Kidney epithelial cell (primary cell): ENCODE measurements at places on chromosomes 16 and 17.

- no peak for DNase-seq
Measured at GRCh38 chr17:66462010-66462409, 159.6 kb downstream of the PRKCA start.

DNA sequence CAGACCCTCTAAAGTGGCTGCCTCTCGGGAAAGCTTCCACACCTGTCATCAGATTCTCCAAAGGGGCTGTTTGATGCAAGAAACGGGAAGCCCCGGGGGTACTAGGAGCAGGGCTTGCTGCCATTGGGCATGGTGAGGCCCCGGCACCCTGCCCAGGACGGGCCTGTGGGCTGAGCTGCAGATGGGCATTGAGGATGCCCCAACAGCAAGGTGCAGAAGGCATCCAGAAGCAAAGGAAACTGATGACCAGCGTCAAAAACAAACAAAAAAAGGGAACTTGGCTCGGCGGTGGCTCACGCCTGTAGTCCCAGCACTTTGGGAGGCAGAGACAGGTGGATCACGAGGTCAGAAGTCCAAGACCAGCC lies 1.5 kb upstream of the LIMD2 start:
- DNase-seq, result no peak

DNA sequence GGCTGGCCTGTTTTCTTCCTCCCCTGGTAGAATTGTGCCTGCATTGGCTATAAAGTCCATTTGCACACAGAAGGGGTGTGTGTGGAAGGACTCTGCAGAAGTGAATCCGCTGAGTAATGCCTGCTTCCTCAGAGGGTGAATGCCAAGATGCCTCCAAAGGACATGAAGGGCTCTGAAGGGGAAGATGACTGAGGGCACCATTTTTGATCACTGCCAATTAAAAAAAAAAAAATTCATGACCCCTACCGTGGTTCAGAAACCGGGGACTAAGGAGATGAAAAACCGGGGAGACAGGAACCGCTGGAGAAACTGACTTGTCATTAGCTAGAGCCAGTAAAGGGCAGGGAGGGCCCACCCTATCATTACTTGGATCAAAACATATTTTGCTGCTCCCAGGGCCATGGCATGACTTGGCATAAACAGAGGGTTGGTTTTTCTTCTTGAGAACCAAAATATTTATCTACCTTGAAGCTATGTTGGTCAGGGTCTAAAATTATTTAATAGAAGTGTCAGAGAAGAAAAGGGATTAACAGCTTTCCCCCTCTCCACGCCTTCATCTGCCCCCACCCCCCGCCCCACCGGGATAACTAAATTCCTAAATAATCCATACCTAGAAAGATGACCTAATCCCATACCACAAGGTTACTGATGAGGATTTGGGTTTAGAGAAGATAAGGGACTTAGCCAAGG lies 3.6 kb upstream of the USP7 start:
- no peak for DNase-seq

DNA sequence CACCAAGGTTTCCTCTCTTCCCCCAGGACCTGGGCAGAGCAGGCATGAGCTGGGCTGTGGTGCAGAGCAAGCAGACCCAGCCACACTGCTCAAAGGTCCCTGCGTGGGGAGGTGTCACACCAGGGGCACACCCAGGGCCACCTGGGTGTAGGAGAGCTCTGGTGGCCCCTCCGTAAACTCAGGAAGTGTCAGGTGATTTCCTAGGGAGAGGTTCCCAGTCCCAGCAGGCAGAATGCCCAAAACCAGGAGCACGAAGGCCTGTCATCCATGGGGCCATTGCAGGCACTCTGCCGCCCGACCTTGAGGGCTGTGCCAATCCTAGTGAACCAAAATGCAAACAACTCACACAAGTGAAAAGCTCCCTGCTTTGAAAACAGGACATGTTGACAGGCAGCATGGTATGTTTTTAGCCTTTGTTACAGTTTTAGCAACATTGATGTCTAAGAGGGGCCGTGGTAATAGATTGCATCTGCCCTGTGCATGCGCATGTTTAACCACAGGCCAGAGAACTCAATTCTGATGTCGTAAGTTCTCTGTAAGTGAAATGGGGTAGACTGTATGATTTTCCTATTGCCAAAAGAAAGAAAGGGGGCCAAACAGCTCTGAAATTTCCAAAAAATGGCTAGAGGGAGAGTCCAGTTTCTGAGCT lies 21.3 kb downstream of the CIBAR2 start:
- no peak for DNase-seq

DNA sequence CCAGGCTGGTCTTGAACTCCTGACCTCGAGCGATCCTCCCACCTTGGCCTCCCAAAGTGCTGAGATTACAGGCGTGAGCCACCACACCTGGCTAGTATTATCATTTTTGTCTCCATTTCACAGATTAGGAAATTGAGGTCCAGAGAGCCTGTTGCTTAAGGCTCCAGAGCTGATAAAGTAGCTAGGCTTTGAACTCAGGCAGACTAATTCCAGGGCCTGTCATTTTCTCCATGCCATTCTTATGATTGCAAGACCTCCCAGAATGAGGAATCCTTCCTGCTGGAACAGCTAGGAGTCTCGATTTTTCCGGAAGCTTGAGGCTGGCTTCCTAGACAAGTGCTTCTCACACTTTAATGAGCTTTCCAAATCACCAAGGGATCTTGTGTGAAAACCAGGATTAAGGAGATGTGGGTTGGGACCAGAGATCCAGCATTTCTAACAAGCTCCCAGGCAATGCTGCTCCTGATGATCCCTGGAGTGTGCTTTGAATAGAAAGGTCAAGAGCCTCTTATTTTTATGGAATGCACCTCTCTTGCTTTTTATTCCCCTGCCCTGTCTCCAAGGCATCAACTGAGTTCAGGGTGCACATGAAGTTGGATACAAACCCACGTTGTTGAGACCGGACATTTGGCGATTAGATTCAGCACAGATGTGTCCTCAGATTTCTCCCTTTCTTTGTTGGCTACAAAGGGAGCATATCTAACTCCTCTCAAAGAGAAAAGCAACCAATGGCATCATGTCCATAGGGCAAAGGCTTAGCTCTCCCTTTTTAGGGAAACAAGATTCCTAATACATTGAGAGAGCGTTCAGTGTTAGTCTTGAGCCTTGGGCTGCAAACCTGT lies 40.3 kb upstream of the FAM20A start:
- no peak for DNase-seq

DNA sequence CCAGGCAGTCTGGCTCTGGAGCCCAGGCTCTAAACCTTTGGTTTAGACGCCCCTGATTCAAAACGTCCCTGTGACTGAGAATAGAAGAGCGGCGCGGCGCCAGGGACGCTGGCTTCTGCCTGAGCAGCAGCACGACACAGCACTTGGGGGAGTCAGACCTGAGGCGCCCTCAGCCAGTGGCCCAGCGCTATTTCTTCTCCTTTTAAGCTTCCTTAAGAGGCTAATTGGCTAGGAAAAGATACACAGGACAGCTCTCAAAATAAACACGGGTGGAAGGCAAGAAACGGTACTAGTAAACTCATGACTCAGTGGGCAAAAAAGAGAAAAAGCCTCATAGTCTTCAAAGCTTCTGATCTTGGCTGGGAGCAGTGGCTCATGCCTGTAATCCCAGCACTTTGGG lies 34.9 kb downstream of the GTF3C1 start:
- no peak for DNase-seq

- DNase-seq, result peak; percentile 81
Measured at GRCh38 chr17:43024407-43025289, at the start of gene RND2. Gene RND2, plus strand, starts transcription at chr17:43025231. Its CDS starts 117 bp downstream, at chr17:43025348.

DNA sequence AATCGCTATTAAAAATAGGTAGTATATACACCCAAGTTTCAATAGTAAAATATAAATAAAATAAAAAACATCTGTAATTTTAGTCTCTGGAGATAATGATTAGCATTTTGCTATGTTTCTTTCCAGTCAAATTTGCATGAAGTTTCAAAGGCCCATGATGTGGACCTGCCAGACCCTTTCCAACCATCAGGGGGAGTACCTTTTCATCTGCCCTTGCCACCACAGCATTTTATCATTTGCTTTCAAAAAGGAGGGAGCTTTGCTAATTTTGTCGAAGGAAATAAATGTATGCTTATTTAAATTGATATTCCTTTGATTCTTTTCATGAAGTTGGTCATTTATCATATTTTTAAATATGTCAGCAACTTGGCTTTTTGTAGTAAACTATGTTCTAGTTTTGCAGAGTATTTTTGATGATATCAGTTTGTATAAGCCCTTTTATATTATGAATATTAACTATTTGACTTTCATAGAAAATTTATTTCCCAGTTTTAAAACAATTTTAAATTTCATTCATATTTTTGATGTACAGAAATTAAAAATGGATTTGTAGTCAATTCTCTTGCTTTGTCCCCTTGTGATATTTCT lies 115.2 kb upstream of the NETO2 start:
- DNase-seq, result no peak

GRCh38 chr17:59341922-59342321 lies 10.5 kb downstream of the YPEL2 start:
- DNase-seq, result no peak

DNA sequence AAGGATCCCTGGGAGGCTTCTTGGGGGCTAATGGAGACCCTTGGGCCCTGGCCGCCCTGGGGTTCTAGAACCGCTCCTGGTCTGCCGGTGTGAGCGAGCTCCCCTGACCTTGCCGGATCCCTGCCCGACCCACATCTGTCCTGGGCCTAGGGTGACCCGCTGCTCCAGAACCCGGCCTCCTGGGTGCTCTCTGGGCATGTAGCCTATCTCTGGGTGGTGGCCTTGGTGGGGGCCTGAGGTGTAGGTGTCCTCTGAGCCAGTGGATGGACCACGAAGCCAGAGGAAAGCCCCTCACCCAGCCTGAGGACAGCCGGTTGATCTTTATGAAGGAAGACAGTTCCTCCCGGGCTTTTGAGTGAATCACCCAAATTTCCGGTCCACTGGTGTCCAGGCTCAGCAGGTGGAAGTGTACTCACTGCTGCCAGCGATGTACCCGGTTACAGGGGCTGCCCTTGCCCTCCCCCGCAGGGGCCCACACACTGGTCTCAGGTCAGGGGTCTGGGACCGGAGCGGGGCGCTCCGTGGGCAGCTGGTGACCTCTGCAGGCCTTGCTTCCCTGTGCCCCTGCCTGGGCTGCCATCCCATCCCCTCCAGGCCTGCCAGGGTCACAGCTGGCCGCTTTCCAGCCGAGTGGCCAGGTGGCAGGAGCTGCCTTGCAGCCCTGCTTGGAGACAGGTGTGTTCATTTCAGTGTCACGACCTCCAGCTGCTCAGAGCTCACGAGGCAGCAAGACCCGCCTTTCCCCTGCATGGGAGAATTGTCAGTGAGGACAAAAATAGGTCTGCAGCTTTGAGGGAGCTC lies 10.5 kb upstream of the GSE1 start:
- no peak for DNase-seq

DNA sequence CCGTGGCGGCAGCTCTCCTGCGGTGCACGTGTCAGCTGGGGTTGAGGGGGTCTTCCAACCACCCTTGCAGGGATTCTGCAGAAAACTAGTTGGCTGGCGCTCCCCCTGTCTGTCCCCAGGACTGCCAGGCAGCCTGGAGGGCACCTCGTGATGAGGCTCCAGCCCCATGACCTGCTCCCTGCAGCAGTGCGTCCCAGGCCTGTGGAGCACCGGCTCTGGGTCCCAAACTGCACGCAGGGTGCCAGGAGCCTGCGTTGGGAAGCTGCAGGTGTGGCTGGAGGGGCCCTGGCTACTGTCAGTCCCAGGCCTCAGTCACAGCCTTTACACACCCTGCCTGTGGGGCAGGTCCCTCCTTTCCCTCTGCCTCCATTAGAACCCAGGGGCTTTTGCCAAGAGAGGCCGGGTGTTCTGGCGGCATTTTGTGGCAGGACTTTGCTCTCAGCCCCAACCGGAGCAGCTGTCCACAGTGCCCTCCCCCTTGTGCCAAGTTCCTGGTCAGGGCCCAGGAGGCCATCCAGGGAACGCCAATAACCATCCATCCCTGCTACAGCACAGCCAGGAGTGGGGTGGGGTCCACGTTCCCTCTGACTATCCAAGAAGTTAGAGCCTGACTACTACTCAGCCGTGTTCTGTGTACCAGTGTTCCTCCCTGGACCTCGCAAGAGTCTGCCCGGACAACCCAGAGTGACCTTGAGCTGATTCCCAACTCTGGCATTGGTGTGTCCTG lies 9.2 kb downstream of the CHMP6 start:
- DNase-seq, result no peak

DNA sequence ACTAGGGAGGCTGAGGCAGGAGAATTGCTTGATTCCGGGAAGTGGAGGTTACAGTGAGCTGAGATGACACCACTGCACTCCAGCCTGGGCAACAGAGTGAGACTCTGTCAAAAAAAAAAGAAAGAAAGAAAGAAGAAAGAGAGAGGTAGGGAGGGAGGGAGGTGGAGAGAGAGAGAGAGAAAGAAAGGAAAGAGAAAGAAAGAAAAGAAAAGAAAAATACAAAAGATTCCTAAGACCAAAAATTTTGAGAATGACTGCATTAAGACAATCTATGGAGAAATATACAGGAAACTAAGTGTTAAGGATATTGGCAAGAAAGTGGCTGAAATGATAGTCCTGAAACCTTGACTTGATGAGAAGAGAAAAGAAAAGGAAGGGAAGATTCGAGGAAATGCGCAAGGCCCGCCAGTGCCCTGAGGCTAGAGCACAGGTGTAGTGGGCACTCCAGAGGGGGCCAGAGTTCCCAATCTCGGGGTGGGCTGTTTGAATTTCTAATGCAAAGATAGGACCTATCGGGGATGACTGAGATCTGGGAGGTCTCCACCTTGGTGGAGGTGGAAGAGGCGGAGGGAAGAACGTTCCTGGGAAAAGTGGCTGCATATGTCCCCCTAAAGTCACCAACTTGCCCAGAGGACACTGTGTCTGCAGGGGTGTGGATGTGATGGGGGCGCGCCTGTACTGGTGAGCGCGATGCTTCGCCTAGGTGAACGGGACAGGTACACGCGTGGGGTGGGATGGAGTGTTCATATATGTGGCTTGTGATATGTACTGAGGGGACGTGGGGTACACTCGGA lies 654 bp upstream of the SCNN1B start:
- no peak for DNase-seq

GRCh38 chr16:55273959-55274358 lies 50.0 kb upstream of the IRX6 start:
- no peak for DNase-seq

- DNase-seq, result no peak
Measured at GRCh38 chr16:12010388-12011251, 34.1 kb downstream of the SNX29 start.

DNA sequence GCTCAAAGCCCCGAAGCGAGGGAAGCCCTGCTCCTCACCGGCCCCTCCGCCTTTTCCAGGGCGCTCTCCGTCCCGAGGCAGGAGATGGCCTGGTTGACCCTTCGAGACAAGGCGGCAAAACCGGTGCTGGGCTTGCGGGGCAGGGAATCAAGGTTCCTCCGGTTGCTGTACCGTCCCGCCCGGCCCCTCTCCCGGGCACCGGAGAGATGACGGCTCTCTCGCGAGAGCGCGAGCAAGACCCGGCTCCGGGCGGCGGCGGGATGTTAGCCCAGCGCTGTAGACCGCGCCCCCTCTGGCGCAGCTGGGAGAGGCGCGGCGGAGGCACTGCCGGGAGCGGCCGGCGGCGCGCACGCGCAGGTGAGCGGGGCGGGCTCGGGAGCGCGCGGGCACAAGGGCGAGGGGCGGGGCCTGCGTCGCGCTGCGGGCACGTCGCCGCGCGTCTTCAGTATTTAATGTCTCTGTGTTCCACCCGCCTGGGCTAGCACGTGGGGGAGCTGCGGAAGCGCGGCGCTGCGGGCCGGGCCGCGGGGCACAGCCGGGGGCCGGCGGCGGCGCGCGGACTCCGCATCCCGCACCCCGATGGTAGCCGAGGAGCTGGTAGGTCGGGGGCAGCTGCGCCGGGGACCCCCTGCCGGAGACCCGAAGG lies at the start of gene AKAP1:
TSS of gene AKAP1 (plus strand) at position 445 of the 646 bp plus-strand sequence. CDS start 20,219 bp downstream, outside the sequence.
- peak; percentile 63 for DNase-seq

GRCh38 chr16:2157480-2158261 lies 2.1 kb downstream of the TRAF7 start:
- no peak for DNase-seq
